ENCODE measurements at places on chromosomes 7 and 10.

- DNase-seq = no peak
These were observed 337.4 kb downstream of the CRPPA start for GRCh38 chr7:16083931-16084330.

GRCh38 chr10:133082685-133083421 lies 4.9 kb upstream of the ADGRA1 start:
- DNase-seq = no peak

GRCh38 chr10:121616291-121616690 lies 18.0 kb upstream of the FGFR2 start:
- peak; percentile 70 for DNase-seq

GRCh38 chr10:13773496-13774170 lies 186.9 kb downstream of the PRPF18 start:
- DNase-seq = no peak

DNA sequence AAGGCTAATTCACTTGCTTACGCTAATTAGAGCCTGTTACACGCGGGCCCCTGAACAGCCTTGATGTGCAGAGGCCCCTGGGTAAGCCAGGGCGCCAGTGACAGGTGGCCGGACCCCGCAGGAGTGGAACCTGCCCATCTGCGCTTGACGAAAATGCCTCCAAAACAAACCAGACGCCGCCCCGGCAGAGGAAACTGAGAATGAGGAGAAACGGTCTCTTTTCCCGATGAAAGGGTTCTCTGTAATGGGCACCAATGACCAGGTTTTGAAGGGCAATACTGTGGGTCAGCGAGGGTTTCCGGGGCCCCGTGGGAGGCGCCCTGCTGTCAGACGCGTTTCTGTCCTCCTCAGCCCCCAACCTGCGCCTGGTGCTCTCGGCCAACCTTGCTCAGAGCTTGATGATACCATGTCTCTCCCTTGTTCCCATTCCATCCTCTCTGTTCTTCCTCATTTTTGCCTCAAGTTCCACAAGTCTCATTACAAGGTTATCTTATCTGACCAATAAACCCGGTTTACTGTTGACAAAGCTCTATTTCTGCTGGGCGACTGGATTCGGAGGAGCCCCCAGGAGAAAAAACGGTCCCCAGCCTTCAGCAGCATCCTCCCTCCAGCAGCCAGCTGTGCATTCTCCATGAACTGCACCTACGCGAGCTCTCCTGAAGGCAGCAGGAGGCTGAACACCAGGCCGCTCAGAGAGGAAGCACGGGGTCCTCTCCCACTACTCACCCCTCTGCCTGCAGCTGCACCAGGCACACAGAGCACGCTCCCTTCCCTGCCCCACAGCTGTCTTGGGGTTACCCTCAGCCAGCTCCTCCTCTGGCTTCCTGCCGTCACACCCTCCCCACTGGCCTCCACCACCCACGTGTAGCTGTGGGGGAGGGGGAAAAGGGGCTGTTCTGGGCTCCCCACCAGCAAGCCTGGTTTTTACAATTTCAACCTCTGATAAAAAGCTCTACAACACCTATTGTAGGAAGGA lies 202.0 kb downstream of the MAD1L1 start:
- peak; percentile 2 for DNase-seq

- no peak for DNase-seq
These were observed 14.0 kb upstream of the INSIG1 start for GRCh38 chr7:155283565-155284194.

GRCh38 chr7:27000496-27000895 lies 95.3 kb downstream of the HOXA1 start:
- DNase-seq = no peak

- peak; percentile 62 for DNase-seq
These were observed 205.8 kb upstream of the FRMD4A start for GRCh38 chr10:14536241-14537213.

- DNase-seq = no peak
These were observed 85.6 kb upstream of the ANLN start for GRCh38 chr7:36304099-36304425.

- DNase-seq = peak; percentile 16
These were observed 22.0 kb upstream of the GPR146 start for GRCh38 chr7:1022356-1022755.

DNA sequence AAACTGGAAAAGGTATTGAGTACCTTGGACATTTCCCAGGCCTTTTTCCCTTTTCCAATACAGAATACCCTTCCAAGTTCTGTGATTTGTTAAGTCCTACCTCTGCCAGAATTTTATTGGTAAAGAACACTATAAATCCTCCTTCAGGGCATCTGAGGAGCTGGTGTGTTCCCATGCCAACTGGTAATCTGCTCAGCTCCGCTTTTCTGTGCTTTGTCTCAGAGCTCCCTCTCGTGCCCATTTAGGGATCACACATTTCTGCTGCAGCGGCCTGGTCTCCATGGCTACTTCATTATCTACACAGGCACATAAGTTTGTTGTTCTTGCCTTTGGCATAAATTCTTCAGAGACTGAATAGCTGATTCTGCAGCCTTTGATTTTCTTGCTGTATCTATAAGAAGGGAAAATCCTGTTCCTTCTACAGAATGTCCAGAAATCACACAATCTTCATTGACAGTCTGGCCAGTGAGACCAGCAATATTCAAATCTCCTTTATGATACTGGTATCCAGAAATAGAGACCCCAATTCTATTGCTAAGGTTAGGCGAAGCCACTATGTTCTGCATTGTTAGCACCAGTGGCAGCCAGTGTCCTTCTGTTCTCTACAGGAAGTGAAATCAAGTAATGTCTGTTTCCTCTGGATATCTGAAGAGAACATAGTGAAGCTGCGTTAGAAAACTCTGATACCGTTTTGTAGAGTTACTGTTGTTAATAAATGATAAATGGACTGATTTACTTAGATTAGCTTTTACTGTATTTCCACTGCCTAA lies 51.9 kb downstream of the DENND11 start:
- peak; percentile 54 for DNase-seq

- no peak for DNase-seq
These were observed 242.9 kb downstream of the PTEN start for GRCh38 chr10:88106366-88106765.

- DNase-seq = no peak
These were observed 171.0 kb upstream of the SEMA3E start for GRCh38 chr7:83819911-83820310.
